Urinary bladder (tissue), 4 donors: ENCODE measurements at places on chromosomes 7 and 10. TPM values are rescaled to one million over a fixed set of nuclear protein-coding genes. Genes with fewer than 3 reads are reported as not detected.

DNA sequence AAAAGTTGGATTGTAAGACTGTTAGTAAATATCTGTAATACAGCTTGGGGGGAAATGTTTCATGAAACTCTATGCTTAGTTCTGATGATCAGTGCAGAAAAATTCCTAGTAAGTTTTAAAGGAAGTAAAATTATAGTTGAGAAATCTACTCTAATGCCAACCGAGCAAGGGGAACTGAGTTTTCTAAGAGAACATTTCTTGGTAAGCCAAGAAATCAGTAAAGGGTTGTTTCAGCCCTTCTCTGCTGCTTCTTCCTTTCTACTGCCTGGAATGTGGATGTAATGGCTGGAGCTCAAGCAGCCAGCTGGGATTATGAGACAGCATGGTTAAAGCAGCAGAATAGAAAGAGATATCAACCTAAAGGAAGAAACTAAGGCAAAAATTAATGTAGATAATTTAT is 15.9 kb upstream of the AKR1B1 start:
- DNase-seq, result no peak

- DNase-seq, result no peak
These were observed 71.2 kb downstream of the APBB1IP start for GRCh38 chr10:26509307-26509706.

- DNase-seq, result no peak
These were observed 45.3 kb upstream of the DNAJB6 start for GRCh38 chr7:157291404-157292080.

Gene ANKRD30A
- total RNA-seq, result not detected

Gene MPP7
- 31.2 TPM for total RNA-seq

Gene ARHGEF5
- total RNA-seq, result 3.6 TPM

DNA sequence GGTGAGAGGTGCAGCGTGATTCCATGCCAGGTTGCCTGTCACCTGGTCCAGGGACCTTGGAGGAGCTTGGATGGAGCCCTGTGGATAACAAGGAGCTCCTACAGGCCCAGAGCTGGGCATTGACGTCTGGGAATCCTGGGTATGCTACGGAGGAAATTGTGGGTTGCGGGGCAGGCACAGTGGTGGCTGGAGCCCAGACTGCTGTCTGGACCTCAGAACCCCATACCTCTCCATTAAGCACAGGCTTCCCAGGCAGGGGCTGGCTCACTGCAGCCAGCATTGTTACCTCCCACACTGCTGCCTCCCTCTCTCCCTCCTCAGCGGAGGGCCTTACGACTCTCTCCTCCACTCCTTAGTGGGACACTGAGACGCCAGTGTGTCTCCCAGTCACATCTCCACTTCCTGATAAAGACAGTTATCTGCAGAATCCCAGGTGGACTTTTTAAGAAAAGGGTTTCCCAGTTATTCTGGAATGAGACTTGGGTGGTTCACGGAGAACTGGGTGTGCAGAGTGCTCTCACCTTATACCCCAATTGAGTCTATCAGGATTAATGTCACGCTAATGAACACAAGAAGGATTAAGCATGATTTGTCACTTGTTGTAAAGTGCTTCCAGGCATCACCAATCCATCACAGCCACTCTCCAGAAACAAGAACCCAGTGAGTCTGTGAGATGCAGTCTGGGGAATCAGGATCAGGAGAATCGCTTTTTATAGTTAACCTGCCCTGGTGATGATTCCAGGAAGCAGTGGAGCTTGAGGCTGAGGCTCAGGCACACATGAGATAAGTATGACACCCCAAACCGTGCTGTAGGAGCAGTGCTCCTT is 309.4 kb downstream of the RPS24 start:
- no peak for DNase-seq

DNA sequence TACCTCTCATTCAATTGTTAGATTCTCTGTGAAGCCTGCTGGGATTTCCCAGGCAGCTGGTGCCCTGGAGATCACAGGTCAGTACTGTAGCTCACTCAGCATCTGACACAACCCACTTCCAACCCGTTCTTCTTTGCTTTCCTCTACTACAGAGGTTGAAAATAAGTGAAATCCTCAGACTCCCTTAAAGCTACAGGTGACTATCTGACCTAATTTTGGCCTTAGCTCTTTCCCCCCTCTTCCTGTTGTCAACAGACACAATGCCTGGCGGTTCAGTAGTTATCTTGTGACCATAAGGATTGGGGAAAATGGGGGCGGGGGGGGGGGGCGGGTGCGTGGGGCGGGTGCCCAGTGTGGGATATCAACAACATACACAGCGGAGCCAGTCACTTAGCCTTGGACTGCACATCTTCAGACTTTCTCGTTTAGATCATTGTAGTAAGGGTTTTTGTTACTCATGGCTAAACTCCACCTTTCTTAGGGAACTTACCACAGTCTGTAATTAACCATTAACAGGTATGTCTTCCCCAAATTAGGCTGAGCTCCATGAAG is 37.8 kb downstream of the MTPN start:
- DNase-seq, result no peak

GRCh38 chr7:26919906-26920493 is 55.6 kb upstream of the SKAP2 start:
- no peak for DNase-seq

Gene FKBP6
- total RNA-seq, result not detected

Gene HYAL4
- not detected for total RNA-seq

DNA sequence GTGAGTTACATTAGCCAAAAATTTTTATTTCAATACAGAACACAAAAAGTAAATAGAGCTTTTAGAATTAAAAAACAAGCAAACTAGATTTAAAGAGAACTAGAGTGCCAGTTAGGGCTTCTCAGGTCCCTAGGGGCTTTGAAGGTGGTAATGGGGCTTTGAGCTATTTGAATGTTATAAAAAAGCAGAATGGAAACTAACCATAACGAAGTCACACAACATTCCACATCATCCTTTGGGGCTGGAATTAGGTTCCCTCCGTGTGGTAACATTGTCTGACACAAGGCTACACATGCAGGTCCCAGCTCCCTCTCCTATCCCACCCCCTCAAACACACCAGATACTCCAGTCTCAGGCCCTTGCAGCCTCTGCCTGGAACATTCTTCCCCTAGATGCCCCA is 15.3 kb downstream of the JAZF1 start:
- DNase-seq, result no peak

- DNase-seq, result no peak
These were observed 692 bp downstream of the CARD11 start for GRCh38 chr7:3042861-3043489.

- peak; percentile 59 for DNase-seq
These were observed 22.3 kb downstream of the IMPDH1 start for GRCh38 chr7:128387216-128388144.

DNA sequence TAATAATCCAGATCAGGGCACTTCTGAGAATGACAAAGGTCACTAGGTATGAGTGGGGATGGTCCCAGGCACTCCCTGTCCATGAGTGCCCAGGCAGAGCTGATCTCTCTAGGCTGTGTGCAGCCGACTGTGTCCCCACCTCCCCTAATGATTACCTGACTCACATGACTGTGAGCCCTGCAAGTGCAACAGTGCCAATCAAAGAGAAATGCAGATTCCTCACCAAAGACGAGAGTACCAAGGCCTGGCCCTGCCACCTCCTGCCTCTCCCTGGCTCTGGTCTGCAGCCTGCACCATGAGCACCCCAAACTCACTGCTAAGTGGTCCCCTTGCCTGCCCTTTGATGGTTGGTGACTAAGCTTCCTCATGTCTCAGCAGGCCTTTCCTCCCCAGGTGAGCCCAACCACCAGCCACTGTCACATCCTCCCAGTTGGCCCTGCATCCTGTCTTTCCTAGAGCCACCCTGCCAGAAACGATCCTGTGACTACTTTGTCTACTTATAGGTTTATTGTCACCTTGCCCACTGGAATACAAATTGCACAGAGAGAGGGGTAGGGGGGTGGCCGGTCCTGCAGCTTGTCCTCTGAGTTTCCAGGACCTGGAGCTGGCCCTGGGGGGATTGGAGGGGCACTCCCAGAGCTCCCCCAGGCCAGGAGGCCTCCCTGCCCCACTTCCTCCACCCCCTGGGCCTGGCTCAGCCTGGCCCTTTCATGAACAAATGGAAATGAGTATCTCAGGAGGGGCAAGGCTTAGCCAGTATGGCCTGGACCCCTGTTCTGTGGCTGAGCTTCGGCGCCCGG is 22.4 kb upstream of the GDF10 start:
- DNase-seq, result no peak

- DNase-seq, result no peak
These were observed 377.8 kb upstream of the C7orf33 start for GRCh38 chr7:148212731-148213130.
